ENCODE measurements at places on chromosomes 11 and 22.
A peak's percentile ranks its signal among the peaks of the same experiment; 100 is the strongest.

GRCh38 chr11:77557553-77557952, 32.2 kb upstream of the AQP11 start:
- peak; percentile 19 for DNase-seq
- no peak overlapping the region for H3K27ac ChIP-seq
- H3K4me1 ChIP-seq, result no peaks in the 10 kb centered on the region
- H3K4me3 ChIP-seq, result no peak overlapping the region

- peaks cover 8% of the 10 kb centered on the region for H3K36me3 ChIP-seq
- no peaks in the 10 kb centered on the region for H3K27me3 ChIP-seq
- H3K27ac ChIP-seq, result no peak overlapping the region
- H3K4me1 ChIP-seq, result peaks cover 24% of the 10 kb centered on the region
These were observed 6.5 kb downstream of the PTDSS2 start for GRCh38 chr11:456533-456932.

- no peak for DNase-seq
- H3K36me3 ChIP-seq, result no peaks in the 10 kb centered on the region
- H3K4me1 ChIP-seq, result no peaks in the 10 kb centered on the region
- H3K27ac ChIP-seq, result no peak overlapping the region
- no peak overlapping the region for H3K4me3 ChIP-seq
These were observed 351.5 kb downstream of the TBC1D22A start for GRCh38 chr22:47113853-47114415.

DNA sequence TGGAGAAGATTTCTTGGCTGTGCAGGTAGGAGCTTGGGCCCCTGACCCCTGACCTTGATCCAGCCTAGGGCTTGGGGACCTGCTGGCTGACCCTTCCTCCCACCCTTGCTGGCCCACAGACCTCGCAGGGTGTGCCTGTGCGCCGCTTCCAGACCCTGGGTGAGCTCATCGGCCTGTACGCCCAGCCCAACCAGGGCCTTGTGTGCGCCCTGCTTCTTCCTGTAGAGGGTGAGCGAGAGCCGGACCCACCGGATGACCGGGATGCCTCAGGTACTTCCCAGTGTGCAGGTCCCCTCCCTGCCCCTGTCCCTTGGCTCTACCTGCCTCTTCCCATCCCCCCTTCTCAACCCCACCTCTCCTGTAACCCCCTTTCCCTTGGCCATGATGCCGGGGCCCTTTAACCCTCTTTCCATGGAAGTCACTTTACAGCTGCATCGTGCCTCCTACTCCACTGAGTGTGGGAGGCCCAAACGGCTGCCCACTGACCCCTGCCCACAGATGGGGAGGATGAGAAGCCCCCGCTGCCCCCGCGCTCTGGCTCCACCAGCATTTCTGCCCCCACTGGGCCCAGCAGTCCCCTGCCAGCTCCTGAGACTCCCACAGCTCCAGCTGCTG, 3.8 kb downstream of the INPPL1 start:
- H3K4me1 ChIP-seq, result peaks cover 3% of the 10 kb centered on the region
- no peak overlapping the region for H3K27ac ChIP-seq
- DNase-seq, result no peak
- no peak overlapping the region for H3K4me3 ChIP-seq

DNA sequence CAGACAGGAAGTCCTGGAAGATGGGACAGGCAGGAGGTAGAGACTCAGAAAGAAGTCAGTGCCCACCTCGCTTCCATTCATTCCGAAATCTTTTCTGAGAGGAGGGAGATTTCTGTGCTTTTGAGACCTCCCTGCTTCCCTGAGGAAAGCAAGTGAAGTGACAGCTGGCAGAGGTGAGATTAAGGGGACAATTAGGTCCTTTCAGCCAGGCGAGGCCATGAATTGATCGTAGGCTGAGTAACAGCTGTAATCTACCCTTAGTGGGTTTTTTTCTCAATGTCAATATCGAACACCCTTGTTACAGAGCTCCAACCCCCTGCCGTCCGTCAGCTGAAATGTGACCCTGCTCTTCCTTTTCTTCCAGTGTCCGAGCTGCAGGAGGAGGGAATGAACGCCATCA, 96.0 kb downstream of the PARVA start:
- no peak overlapping the region for H3K4me3 ChIP-seq
- H3K27me3 ChIP-seq, result no peaks in the 10 kb centered on the region
- H3K27ac ChIP-seq, result no peak overlapping the region
- DNase-seq, result no peak
- H3K4me1 ChIP-seq, result peaks cover 6% of the 10 kb centered on the region

GRCh38 chr11:111554532-111554931, 14.0 kb downstream of the LAYN start:
- H3K36me3 ChIP-seq, result peaks cover 12% of the 10 kb centered on the region
- DNase-seq, result no peak
- H3K4me1 ChIP-seq, result no peaks in the 10 kb centered on the region
- H3K4me3 ChIP-seq, result no peak overlapping the region

DNA sequence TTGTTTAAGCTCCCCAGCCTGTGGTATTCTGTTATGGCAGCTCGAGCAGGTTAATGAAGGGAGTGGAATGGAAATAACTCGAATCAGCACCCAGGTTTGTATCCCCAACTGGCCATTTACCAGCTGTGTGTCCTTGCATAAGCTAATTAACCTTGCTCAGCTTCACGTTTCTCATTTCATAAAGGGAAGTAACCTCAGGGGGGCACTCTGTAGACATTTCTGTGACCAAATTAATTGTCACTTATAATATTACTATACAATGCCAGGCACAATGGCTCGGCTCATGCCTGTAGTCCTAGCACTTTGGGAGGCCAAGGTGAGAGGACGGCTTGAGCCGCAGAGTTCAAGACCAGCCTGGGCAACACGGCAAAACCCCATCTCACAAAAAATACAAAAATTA, 13.8 kb downstream of the ADA2 start:
- H3K27me3 ChIP-seq, result no peaks in the 10 kb centered on the region
- H3K27ac ChIP-seq, result no peak overlapping the region
- H3K4me1 ChIP-seq, result peaks cover 2% of the 10 kb centered on the region

GRCh38 chr22:25598609-25599008, 34.1 kb downstream of the GRK3 start:
- no peaks in the 10 kb centered on the region for H3K4me1 ChIP-seq
- no peak for DNase-seq
- H3K27ac ChIP-seq, result no peak overlapping the region
- no peaks in the 10 kb centered on the region for H3K27me3 ChIP-seq
- H3K4me3 ChIP-seq, result no peak overlapping the region

- no peak overlapping the region for H3K27ac ChIP-seq
- no peak overlapping the region for H3K4me3 ChIP-seq
- no peak for DNase-seq
- H3K36me3 ChIP-seq, result peaks cover 60% of the 10 kb centered on the region
- no peaks in the 10 kb centered on the region for H3K27me3 ChIP-seq
- peaks cover 10% of the 10 kb centered on the region for H3K4me1 ChIP-seq
These were observed 17.5 kb upstream of the CDC42EP2 start for GRCh38 chr11:65297026-65297672.

DNA sequence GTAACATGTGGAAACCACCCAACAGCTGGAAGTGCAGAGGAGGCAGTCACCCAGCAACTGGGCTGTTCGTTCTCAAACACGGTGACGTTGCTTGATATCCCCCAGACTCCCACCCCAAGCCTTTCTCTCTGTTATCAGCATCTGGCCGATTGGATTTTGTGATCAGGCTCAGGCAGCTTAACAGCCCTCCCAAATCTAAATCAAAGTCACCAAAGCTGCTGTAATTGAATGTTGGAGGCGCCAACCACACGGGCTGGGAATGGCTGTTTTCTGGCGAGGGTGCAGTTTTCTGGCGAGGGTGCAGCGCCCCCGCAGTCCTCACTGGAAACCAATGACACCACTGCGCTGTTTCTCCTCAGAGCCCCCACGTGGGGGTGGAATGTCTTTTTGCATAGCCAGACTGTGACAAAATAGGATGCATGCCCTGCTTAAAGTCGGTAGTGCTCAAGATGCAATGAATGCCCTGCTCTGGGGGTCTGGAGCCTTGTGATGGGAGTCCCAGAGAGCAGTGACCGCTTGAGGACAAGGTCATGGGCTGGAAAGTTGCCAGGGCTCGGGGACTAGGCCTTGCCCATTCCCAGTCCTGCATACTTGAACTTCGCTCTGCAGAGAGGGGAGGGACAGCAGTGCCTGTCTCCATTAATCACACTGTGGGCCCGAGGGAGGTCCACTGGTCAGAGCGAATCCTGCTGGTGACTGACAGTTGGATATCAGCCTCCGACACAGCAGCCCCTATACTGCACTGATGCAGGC, 105.3 kb downstream of the MORC2 start:
- no peak overlapping the region for H3K4me3 ChIP-seq
- 0 out of 2 replicates have a peak, but pooled peaks cover 5% of the 10 kb centered on the region for H3K4me1 ChIP-seq
- H3K36me3 ChIP-seq, result no peaks in the 10 kb centered on the region
- H3K27me3 ChIP-seq, result no peaks in the 10 kb centered on the region
